Skin of body (tissue), 3 donors: ENCODE measurements at places on chromosomes 6 and 20. TPM values are rescaled to one million over a fixed set of nuclear protein-coding genes. Genes with fewer than 3 reads are reported as not detected.

GRCh38 chr6:34462551-34462971 lies 3.3 kb upstream of the PACSIN1 start:
- DNase-seq, result no peak

CDSN gene
- total RNA-seq, result 37.1 TPM

GSTA2 gene
- total RNA-seq, result not detected

GRCh38 chr6:19434065-19434464 lies 403.1 kb upstream of the ID4 start:
- no peak for DNase-seq

DNA sequence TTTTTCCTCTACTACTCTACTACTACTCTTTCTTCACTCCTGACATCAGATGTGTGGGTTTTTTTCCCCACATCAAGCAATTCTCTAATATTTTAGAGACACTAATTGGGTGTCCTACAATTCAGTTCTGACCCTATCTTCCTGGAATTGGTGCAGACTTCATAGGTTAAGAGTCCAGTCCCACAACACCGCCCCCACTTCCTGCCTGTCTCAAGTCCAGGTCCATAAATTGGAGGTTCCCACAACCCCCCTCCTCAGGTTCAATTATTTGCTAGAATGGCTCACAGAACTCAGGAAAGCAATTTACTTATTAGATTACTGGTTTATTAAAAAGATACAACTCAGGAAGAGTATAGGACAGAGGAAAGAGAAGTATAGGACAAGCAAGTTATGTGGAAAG lies 25.7 kb upstream of the SLC2A12 start:
- DNase-seq, result no peak

GRCh38 chr6:21245488-21245887 lies 348.1 kb upstream of the SOX4 start:
- DNase-seq, result no peak

DNA sequence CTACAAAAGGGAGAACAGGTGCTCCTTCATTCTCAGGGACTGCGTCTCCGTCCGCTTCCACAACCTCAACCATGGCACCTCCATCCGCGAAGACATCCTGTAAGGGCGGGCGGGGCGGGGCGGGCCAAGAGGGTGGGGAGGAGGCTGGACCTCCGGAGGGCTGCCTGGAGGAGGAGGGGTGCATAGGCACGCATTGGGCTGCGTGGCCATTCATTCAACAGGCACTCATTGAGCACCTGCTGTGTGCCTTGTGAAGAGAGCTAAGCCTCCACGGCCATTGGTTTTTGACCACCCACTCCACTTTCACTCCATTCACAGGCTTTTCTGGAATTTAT lies 435 bp downstream of the ZSWIM3 start:
- DNase-seq, result no peak

GRCh38 chr20:60215816-60216730 lies 257.9 kb downstream of the CDH26 start:
- no peak for DNase-seq

KCNS1 gene
- total RNA-seq, result 0.49 TPM

MICB gene
- 1.2 TPM for total RNA-seq

AGPAT1 gene
- 13.6 TPM for total RNA-seq
